A549 treated with GW870086 at 1 μM for 4 hours (cell line): ENCODE measurements at places on chromosomes 5 and 9. TPM values are rescaled to one million over a fixed set of nuclear protein-coding genes. Genes with fewer than 3 reads are reported as not detected.

Gene IFNE
- 1.1 to 1.7 TPM (median 1.4 TPM) in 5 replicates for total RNA-seq

Gene CCNJL
- total RNA-seq: 10.5 to 13.8 TPM (median 12.5 TPM) in 5 replicates

Gene TMEM174
- not detected in 5 replicates for total RNA-seq

Gene HNRNPAB
- 312 to 335 TPM (median 319 TPM) in 5 replicates for total RNA-seq

Gene PPIC
- 16.5 to 17.7 TPM (median 16.6 TPM) in 5 replicates for total RNA-seq

Gene NEURL1B
- total RNA-seq: 2.3 to 4.7 TPM (median 4.1 TPM) in 5 replicates

Gene ERBIN
- total RNA-seq: 20.2 to 36.9 TPM (median 25.3 TPM) in 5 replicates

Gene FCN2
- total RNA-seq: not detected in 5 replicates

Gene LURAP1L
- 23.6 to 33.9 TPM (median 32.4 TPM) in 5 replicates for total RNA-seq

Gene INSL6
- not detected in 5 replicates for total RNA-seq

Gene PRDM9
- total RNA-seq: not detected in 5 replicates

Gene NUTM2G
- total RNA-seq: not detected in 5 replicates

Gene RAI14
- 58.8 to 84.5 TPM (median 81.0 TPM) in 5 replicates for total RNA-seq

Gene SPINK7
- total RNA-seq: not detected in 5 replicates

Gene NPDC1
- 44.4 to 81.3 TPM (median 73.5 TPM) in 5 replicates for total RNA-seq

Gene CDKN2A
- total RNA-seq: 0.19 TPM in 1 of 5 replicates, not detected in the others

Gene SPATA31C1
- total RNA-seq: not detected in 5 replicates

Gene CARTPT
- total RNA-seq: not detected in 5 replicates

Gene FSD1L
- total RNA-seq: 2.5 to 5.1 TPM (median 3.5 TPM) in 5 replicates

Gene CKS2
- 362 to 446 TPM (median 374 TPM) in 5 replicates for total RNA-seq

Gene TYRP1
- total RNA-seq: not detected in 5 replicates
